CD4-positive, alpha-beta memory T cell (primary cell): ENCODE measurements at places on chromosomes 11 and 22.

DNA sequence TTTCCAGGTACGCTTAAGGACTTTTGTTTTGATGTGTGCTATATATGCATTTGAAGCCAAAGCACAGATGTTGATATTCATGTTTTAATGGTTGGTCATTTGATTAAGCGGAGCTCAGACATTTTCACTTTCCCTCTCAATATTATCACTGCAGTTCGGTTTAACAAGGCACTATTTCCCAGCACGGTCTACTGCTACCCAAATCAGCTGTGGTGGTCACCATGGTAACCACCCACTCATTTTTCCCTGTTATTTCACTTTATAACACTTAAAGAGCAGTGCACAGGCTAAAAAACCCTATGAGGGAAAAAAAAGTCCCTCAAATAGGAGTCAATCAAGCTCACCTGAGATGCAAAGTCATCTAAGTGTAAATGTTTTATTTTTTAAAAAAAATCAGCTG lies 439.6 kb upstream of the CCDC90B start:
- no peak for DNase-seq

GRCh38 chr11:79269611-79270307 lies 171.1 kb downstream of the TENM4 start:
- DNase-seq = no peak

GRCh38 chr11:76251576-76251975 lies 45.3 kb upstream of the WNT11 start:
- no peak for DNase-seq

- DNase-seq = peak; percentile 56
Measured at GRCh38 chr22:50529897-50530579, at the start of gene TYMP. TSS of gene TYMP (minus strand) at chr22:50530012. CDS start at chr22:50529709, 303 bp downstream.

DNA sequence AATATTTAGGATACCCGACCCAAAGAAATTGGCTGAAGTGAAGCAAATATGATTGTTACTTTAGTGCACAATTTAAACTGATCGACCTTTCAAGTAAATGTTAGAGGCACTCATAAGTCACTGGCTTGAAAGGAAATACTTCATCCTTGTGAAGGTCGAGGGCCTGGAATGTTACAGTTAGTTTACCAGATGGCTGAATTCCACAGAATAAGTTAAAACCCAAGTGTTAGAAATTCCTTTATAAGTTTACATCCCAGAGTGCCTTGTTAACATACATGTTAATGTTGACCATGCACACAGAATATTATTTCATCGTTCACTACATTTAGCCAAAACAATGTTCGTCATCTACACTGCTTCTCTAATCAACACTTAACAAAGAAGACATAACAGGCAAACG lies 235.5 kb upstream of the ANO3 start:
- no peak for DNase-seq

DNA sequence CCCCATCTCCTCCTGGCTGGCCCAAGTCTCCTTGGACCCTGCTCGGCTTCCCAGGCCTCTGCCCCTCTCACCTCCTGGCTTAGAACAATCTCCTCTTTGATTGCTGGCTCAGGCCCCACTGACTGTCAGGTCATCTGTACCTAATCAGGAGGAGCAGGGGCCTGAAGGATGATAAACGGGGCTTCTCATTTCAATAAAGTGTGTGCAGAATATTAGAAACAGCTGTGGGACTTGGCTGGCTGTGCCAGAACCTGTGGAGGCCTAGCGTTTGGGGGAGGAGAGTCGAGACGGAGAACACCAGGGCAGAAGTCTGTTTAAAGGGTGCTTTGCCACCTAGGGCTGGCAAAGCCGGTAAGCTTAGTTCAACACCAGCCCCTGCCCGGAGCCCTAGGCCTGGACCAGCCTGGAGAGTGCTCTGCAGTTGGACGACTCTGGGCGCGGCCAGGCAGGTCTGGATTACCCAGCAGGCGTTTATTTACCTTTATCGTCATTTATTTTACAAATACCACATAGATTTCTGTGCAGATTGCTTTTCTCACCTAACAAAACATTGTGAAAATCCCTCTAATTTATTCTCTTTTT lies 10.1 kb upstream of the VSIG10L2 start:
- no peak for DNase-seq

DNA sequence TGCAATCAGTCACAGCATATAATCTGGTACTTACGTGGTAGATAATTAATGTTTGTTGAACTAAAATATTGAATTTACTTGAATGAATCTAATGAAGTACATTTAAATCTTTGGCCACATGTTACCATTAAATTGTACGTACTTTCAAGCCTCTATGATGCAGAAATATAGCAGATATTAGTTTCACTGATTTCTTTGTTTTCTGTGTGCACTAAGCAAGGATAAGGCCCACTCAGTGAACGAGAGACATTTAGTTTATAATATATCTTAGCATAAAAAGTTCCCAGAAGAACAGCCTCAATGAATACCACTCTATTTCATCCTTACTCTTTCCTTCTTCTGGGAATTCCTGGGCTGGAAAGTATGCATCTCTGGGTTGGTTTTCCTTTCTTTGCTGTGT lies at the start of gene OR52E1:
Gene OR52E1, plus strand, starts transcription at position 301 of the 400 bp plus-strand sequence.
- no peak for DNase-seq

GRCh38 chr11:128518493-128519207 lies 68.7 kb downstream of the ETS1 start:
- DNase-seq = no peak
